Right lobe of liver (tissue), 6 donors: ENCODE measurements at places on chromosomes 1 and 21.

- no peaks in the 10 kb centered on the region for H3K36me3 ChIP-seq
- no peak overlapping the region for H3K4me3 ChIP-seq
- no peaks in the 10 kb centered on the region for H3K27me3 ChIP-seq
- no peak overlapping the region for H3K27ac ChIP-seq
- no peak for DNase-seq
Measured at GRCh38 chr1:227919906-227920305, 27.8 kb downstream of the WNT9A start.

DNA sequence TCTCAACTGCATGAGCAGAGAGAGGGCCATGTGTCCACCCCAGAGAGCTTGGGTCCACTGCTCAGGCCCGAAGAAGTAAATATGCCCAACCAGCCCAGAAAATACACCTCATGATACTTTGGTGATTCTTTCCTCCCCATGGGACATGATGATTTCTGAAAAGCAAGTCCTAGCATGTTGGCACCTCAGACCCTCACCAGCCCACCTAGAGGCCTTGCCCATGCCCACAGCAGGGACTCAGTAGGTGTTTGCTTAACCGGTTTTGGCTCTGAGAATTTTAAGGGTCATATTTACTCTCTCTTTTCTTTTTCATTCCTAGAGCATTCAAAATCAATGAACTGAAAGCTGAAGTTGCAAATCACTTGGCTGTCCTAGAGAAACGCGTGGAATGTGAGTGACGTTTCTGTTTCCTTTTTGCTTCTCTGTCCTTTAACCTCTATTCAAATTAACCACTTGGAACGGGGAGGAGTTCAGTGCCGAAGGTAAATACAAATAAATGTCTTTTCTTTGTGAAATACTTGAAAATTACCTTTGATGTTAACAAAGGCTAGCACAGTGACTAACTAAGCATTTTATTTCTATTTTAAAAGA lies 79.7 kb downstream of the PDE9A start:
- H3K27ac ChIP-seq = peak overlapping the region; percentile 86
- H3K36me3 ChIP-seq = no peaks in the 10 kb centered on the region
- H3K27me3 ChIP-seq = no peaks in the 10 kb centered on the region
- H3K4me3 ChIP-seq = no peak overlapping the region

DNA sequence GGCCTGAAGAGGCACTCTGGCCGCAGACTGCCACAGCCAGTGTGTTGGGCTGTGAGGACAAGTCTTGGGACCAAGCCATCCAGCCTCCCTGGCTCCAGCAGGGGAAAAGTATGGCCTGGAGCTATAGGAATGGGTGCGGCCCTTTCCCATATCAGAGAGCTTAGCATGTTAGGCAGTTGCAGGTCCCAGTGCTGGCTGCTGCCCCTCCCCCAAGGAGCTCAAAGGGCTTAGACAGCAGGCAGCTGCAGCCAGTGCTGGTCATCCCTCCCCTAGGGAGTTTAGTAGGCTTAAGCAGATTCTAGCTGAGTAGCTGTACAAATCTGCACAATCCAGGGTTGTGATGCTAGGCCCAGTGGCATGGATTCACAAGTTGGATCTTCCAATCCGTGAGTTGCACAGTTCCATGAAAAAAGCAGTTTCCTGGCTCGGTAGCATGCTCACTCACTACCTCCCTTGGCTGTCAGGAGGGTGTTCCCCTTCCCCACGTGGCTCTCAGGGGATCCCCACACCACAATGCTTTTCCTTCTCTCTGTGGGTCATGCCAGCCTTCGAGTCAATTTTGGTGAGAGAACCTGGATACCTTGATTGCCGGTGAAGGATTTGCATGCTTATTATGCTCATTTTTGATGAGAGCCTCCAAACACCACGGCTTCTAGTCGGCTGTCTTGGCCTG lies 1490.8 kb downstream of the BRINP3 start:
- H3K4me1 ChIP-seq = no peaks in the 10 kb centered on the region
- DNase-seq = no peak
- H3K4me3 ChIP-seq = no peak overlapping the region
- no peak overlapping the region for H3K27ac ChIP-seq

GRCh38 chr1:110513511-110513910 lies 5.5 kb downstream of the KCNA10 start:
- no peak for DNase-seq
- no peak overlapping the region for H3K4me3 ChIP-seq
- no peaks in the 10 kb centered on the region for H3K4me1 ChIP-seq
- H3K36me3 ChIP-seq = no peaks in the 10 kb centered on the region

DNA sequence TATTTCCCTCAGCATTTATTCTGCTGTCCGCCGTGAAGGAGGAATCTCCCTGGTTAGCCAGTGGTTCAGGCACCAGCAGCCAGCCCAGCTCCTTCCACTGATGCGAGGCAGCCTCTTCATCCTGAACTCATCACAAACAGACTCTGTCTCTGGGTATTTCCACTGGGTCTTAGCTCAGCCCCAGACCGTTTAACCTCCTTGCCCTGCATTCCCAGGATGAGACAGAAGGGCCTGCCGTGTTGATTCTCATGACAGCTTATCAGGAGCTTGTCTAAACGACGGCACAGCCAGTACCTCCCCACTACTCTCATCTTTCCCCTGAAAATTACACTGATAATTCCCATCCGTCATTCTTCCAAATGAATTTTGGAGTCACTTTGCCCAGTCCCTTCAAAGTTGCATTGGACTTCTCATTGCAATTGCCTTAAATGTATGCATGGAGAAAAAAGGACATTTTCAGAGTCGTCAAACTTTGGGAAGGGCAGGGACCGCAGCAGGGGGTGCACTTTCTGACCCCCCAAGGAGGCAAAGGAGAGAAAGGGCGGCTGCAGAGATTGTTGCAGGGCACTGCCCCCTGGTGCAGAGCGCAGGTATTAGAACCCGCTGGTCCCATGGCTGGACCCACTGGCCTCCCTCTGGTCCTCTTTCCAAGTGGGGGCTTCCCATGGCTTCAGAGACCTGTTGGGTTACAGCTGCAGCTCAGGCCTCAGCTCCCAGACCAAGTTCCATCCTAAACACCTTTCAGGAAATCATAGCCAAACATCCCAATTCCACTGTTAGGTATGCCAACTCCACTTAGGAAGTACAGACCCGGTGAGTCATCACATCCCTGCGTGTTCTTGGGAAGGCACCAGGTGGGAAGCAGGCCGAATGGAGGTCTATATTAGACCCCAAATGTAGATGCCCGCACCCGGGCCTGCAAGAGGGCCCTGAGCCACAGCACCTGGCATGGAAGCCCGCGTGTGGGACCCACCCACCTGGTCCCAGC lies 3.7 kb upstream of the MEGF6 start:
- no peak for DNase-seq
- peaks cover 11% of the 10 kb centered on the region for H3K27me3 ChIP-seq
- H3K4me3 ChIP-seq = no peak overlapping the region

- no peak for DNase-seq
- H3K27me3 ChIP-seq = no peaks in the 10 kb centered on the region
- H3K27ac ChIP-seq = no peak overlapping the region
- H3K36me3 ChIP-seq = no peaks in the 10 kb centered on the region
Measured at GRCh38 chr1:52096216-52096615, 40.1 kb downstream of the BTF3L4 start.

- no peak for DNase-seq
- peak overlapping the region; percentile 94 for H3K27ac ChIP-seq
- no peaks in the 10 kb centered on the region for H3K4me1 ChIP-seq
Measured at GRCh38 chr1:40391688-40392145, 18.2 kb downstream of the SMAP2 start.

GRCh38 chr1:228292609-228292911 lies 84.7 kb downstream of the OBSCN start:
- H3K27ac ChIP-seq = no peak overlapping the region
- H3K27me3 ChIP-seq = no peaks in the 10 kb centered on the region
- H3K36me3 ChIP-seq = no peaks in the 10 kb centered on the region
- DNase-seq = no peak
- H3K4me3 ChIP-seq = no peak overlapping the region
- no peaks in the 10 kb centered on the region for H3K4me1 ChIP-seq

GRCh38 chr1:18881642-18882431 lies 20.5 kb downstream of the ALDH4A1 start:
- no peak overlapping the region for H3K4me3 ChIP-seq
- peaks cover 5% of the 10 kb centered on the region for H3K36me3 ChIP-seq
- H3K4me1 ChIP-seq = no peaks in the 10 kb centered on the region
- H3K27me3 ChIP-seq = no peaks in the 10 kb centered on the region

DNA sequence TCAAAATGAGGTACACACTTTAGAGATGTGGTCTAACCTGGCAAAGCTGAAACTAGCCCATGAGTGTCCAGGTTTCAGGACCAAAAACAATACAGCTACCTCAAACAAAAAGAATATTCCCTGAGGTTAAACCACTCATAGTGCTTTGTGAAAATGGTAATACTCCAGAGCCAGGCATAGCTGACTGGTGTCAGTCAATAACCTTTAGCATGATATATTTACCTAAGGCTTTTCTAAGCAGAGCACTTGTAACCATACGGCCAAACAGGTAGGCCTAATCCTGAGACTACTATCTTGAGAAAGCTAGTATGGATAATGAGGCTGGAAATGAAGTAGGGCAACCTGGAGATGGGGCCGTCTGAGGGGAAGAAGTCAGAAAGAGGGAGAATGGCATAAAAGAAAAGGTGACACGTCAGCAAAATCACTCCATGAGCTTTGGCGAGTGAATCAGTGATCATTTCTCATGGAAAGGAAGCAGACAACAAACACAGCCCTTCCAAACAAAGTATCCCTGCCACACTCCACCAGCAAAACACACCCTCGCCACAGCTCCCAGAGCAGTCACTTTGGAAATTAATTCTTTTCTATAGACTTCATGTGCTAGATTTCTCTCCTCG lies 1.7 kb upstream of the LRRC52 start:
- H3K27ac ChIP-seq = no peak overlapping the region
- H3K4me3 ChIP-seq = no peak overlapping the region

DNA sequence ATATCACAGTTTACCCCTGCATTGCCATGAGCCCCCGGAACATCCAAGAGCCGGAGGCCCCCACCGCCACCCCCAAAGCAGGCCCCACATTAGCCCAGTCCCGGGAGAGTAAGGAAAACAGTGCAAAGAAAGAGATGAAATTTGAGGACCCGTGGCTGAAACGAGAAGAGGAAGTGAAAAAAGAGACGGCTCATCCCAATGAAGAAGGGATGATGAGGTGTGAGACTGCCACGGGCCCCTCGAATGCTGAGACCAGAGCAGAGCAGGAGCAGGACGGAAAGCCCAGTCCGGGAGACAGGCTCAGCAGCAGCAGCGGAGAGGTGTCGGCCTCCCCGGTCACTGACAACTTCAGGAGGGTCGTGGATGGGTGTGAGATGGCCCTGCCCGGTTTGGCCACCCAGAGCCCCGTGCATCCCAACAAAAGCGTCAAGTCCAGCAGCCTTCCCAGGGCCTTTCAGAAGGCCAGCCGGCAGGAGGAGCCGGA lies 532.4 kb downstream of the KIF26B start:
- H3K4me3 ChIP-seq = no peak overlapping the region
- no peak overlapping the region for H3K27ac ChIP-seq
- H3K4me1 ChIP-seq = no peaks in the 10 kb centered on the region
- no peaks in the 10 kb centered on the region for H3K27me3 ChIP-seq
- DNase-seq = no peak

GRCh38 chr1:36450270-36450918 lies at the start of gene OSCP1:
TSS of gene OSCP1 (minus strand) at chr1:36450451. CDS start at chr1:36450369, 82 bp downstream.
- peak; percentile 97 for DNase-seq
- H3K27ac ChIP-seq = peak within 1 kb of the TSS; percentile 89
- peak within 1 kb of the TSS; percentile 60 for H3K4me3 ChIP-seq
- H3K4me1 ChIP-seq = no peaks in the 10 kb centered on the region
- H3K36me3 ChIP-seq = peaks cover 8% of the 10 kb centered on the region

DNA sequence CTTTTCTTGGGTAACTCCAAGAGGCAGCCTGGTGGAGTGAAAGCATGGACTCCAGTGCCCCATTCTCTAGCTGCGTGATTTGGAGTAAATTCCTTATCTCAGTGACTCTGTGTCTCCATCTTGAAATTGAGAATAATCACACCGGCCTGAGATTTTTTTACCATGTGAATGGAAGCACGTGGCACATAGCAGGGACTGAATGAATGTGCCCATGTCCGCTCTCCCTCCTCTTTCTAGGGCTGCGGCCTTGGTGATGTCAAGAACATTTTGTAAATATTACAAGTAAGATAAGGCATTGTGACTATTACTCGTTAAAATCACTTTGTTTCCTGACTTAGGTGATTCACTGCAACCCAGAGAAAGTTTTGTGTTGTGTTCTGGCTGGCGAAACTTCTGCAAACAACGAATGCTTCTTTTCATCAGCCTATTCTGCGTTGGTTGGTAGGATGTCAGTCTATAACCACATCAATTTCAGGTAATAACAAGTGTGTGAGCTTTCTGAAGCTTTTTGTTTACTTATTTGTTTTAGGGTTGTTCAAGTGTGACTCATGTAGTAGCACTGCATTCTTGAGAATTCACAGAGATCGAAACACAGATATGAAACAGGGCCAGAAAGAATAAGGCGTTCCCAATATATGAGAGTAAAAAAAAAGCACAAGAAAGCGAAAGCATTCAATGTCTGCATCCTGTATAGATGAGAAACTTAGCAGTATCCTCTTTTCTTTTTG lies 135.7 kb upstream of the SLC45A1 start:
- H3K36me3 ChIP-seq = no peaks in the 10 kb centered on the region
- no peak for DNase-seq
- H3K27me3 ChIP-seq = no peaks in the 10 kb centered on the region

GRCh38 chr1:219124163-219124562 lies 49.5 kb upstream of the LYPLAL1 start:
- no peaks in the 10 kb centered on the region for H3K36me3 ChIP-seq
- no peak overlapping the region for H3K27ac ChIP-seq
- no peak overlapping the region for H3K4me3 ChIP-seq
- no peak for DNase-seq
- no peaks in the 10 kb centered on the region for H3K4me1 ChIP-seq
- H3K27me3 ChIP-seq = no peaks in the 10 kb centered on the region

- no peak overlapping the region for H3K4me3 ChIP-seq
- H3K27me3 ChIP-seq = no peaks in the 10 kb centered on the region
- no peak overlapping the region for H3K27ac ChIP-seq
- DNase-seq = no peak
- no peaks in the 10 kb centered on the region for H3K4me1 ChIP-seq
Measured at GRCh38 chr1:112589766-112590165, 29.2 kb downstream of the ST7L start.

- no peak overlapping the region for H3K27ac ChIP-seq
- no peaks in the 10 kb centered on the region for H3K4me1 ChIP-seq
- DNase-seq = no peak
- no peak overlapping the region for H3K4me3 ChIP-seq
Measured at GRCh38 chr1:230464671-230465070, 38.5 kb upstream of the PGBD5 start.

DNA sequence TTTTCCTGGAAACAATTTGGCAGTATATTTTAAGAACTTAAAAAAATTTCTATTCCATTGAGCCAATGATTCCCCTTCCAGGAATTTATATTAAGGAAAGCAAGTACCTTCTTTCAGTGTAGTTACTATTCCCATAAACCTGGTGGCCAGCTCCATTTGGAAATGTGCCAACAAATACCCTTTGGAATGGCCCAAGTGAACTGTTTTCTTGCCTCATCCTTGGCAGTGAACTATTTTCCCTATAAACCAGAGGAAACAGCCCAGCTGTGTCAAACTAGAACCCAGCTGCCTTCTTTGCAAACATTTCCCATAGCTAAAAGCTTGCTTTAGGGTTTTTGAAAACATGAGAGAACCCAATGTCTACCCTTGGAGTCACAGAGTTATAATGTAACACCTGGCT lies 496.9 kb downstream of the NEGR1 start:
- H3K36me3 ChIP-seq = no peaks in the 10 kb centered on the region
- DNase-seq = no peak
- H3K4me1 ChIP-seq = no peaks in the 10 kb centered on the region
- no peaks in the 10 kb centered on the region for H3K27me3 ChIP-seq
- H3K27ac ChIP-seq = no peak overlapping the region
- H3K4me3 ChIP-seq = no peak overlapping the region

- no peak overlapping the region for H3K27ac ChIP-seq
- DNase-seq = no peak
- no peak overlapping the region for H3K4me3 ChIP-seq
- H3K4me1 ChIP-seq = no peaks in the 10 kb centered on the region
Measured at GRCh38 chr1:234691567-234691966, 81.6 kb upstream of the IRF2BP2 start.
